Esophagus squamous epithelium (tissue), 5 donors: ENCODE measurements at places on chromosomes 16 and 17.

DNA sequence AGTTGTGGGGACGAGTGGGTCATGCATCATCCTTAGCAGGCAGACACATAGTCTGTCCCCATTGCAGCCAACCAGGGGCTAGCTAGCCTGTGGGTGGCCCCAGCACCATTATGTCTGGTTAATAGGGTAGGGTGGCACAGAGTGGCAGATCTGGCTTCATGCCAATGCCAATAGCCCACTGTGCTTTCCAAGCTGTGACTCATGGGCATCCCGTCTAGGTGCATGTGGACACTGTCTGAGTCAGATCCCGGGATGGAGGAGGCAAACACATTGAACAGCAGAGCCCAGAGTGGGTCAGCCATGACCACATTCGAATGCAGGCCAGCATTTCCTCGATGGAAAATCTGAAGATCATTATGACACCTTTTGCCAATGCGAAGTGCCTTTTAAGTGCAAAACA lies 2.5 kb downstream of the HS3ST2 start:
- no peak for DNase-seq

- DNase-seq, result no peak
These were observed at the start of gene MCRIP2 for GRCh38 chr16:641326-642188. Gene MCRIP2 (plus strand): TSS chr16:641828. CDS start chr16:641992, 164 bp downstream.

DNA sequence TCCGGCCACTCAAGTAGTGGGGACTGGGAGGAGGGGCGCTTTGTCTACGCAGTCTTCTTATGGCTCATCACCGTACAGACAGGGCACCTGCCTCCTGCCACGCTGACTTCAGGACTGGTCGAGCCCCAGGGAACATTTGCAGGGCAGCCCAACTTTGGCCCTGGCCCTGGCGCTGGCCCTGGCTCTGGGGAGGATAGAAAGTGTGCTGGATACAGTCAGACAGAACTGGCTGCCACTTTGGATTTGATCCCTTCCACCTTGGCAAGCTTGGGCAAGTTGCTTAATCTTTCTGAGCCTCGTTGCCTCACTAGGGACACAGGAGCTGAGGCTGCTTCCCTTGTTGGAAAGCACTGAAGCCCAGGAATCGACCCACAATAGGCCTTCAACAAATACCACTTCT lies 13.6 kb downstream of the LGALS9 start:
- DNase-seq, result no peak

GRCh38 chr16:50294955-50295354 lies 28.6 kb downstream of the ADCY7 start:
- no peak for DNase-seq

- no peak for DNase-seq
These were observed 142.7 kb upstream of the GNAO1 start for GRCh38 chr16:56048425-56049105.
